ENCODE measurements at places on chromosomes 2 and 18. TPM values are rescaled to one million over a fixed set of nuclear protein-coding genes. Genes with fewer than 3 reads are reported as not detected.

DNA sequence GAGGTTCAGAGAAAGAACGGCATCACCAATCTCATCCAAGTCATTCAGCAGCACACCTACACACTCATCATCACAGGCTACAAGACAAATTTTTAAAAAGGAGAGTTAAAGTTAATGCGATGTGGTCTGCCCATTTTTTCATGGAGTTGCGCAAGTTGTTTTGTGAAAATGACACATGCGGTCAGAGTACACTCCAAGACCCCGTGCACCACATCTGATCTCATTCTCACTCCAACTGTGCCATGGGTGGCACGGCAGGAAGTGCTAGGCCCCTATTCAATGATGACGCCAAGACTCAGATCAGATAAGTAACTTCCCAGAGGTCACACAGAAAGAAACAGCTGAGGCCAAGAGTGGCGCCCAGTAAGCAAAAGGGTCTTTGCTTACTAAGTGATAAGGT lies 119.8 kb downstream of the LAMA1 start:
- DNase-seq: peak; percentile 87

GRCh38 chr18:35572644-35573043 lies 8.9 kb upstream of the GALNT1 start:
- peak; percentile 15 for DNase-seq

DNA sequence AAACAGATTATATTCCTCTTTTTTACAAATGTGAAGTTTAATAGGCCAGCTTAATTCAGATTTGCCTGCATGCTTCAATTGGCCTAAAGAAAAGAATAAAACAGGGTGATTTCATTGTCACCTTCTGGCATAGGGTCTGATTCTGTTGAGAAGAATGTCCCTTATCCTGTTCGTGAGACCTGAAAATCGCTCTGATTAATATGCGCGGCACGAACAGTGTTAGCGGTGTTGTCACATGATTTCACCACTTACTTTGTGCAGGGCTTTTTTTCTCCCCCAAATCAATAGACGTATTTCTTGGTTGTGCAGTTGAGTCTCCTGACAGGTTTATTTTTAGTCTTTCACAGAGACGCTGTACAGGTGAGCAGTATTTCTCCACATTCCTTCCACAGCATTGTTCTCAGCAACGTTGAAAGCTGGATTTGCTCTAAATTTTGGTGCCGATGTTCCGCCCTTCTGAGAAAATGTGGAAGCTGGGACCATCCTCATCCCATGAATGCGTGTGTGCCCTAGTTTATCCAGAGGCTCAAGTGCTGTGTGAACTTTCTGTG lies 81.9 kb downstream of the ITGB1BP1 start:
- DNase-seq: no peak

GRCh38 chr18:2971741-2972552 lies 41.0 kb downstream of the LPIN2 start:
- DNase-seq: no peak

The SERPINB4 gene
- 0.05 TPM for total RNA-seq

The GCKR gene
- not detected for total RNA-seq

The ZBTB7C gene
- total RNA-seq: not detected

Measured in M059J (cell line).